Neuronal stem cell (in vitro differentiated cells): ENCODE measurements at places on chromosomes 13 and 19.

- DNase-seq: no peak
Measured at GRCh38 chr19:50425581-50425980, 6.8 kb downstream of the SPIB start.

DNA sequence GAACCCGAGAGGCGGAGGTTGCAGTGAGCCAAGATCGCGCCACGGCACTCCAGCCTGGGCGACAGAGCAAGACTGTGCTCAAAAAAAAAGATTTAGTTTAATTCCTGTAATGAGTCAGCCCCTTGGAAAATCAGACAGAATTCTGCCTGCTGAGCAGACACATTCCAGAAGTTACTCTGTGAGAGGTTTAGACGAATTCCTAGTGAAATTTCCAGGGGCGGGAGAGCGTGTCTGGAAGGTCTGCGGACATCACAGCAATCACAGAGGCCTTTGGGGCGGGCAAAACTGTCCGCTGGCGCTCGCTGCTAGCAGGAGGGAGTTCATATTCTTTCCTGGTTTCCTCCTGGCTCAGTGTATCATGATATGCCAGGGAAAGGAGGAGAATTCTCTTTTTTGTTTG is 17.5 kb downstream of the MISP start:
- no peak for DNase-seq

DNA sequence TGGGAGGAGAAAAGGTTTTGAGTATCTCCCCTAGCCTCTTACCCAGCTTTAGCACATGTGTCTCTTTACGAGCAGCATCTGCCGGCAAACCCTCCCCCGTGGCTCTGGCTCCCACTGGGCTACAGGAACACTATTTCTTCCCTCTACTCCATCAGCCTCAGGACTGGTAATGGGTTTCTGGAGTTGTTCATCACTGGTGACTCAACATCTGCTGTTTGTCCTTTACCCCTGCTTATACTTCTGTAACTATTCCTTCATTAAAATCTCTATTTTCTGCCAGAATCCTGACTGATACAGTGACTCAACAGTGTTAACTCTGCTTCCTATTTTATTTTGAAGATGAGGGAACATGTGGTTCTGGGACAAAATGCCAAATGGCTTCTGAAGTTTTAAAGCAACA is 437.3 kb upstream of the HTR2A start:
- DNase-seq: no peak

- no peak for DNase-seq
Measured at GRCh38 chr13:107342747-107343146, 774.8 kb upstream of the ARGLU1 start.

DNA sequence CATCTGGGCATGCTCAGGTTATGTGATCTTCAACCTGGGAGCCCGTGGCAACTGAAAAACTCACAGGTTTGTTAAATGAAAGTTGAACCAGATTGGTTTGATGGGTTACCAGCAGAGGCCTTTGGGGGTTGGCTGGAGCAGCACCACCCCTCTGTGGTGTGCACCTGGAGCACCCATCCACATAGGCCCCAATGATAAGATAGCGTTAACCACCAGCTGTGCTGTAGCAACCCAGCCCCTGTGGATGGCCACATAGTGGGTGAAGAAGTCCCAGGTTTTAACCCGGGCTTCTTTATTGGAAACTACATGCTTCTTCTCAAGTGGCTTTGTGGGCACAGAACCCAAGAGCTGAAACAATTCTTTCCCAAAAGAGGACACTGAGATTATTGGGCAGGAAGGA is 22.6 kb upstream of the MTIF3 start:
- no peak for DNase-seq

DNA sequence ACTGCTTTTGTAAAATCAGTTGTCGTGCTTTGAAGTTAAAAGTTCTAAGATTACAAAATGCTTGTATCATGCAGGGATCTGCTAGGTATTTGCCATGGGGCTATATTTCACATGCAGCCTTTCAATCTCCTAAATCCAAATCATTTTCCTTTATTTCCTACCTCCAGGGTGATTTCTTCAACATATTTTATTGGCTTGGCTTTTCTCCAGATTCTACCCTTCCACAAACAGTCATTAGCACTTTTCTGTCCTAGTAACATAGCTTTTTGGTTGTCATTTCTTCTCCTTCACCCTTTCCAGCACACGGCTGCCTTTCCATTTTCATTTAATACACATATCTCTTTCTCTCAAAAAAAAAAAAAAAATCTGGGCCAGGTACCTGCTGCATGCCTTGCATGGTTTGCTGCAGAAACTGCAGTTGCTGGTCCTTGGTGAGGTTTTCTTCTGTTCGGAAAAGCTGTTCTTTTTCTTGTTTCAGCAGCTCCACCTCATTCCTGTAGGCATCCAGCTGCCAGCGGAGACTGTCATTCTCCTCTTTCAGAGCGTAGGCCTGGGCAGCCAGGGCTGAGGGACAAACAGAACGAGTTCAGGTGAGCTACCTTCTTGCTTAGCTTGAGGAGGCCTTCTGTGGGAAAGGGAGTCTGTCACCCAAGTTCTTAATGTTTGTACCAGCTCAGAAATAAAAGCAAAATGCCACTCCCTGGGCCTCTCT is 274.7 kb downstream of the DNAJC15 start:
- DNase-seq: no peak

GRCh38 chr19:17035842-17036424 is 9.3 kb upstream of the CPAMD8 start:
- no peak for DNase-seq

- DNase-seq: no peak
Measured at GRCh38 chr13:105083992-105084391, 1451.5 kb downstream of the EFNB2 start.

DNA sequence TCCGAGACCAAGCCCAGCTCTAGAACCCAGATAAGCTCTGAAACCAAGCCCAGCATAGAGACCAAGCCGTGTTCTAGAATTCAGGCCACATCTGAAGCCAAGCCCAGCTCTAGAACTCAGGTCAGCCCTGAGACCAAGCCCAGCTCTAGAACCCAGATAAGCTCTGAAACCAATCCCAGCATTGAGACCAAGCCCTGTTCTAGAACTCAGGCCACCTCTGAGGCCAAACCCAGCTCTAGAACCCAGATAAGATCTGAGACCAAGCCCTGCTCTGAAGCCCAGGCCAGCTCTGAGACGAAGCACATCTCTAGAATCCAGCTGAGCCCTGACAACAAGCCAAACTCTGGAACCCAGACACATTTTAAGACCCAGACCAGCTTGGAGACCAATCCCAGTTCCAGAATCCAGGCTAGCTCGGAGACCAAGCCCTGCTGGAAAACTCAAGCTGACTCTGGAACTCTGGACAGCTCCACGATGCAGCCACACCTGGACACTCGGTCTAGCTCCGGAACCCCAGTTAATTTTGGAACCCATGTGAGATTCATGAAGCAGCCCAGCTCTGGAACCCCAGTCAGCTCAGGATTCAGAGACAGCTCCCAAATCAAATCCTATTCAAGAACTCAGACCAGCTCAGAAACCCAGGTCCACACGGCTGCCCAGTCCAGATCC is 5.8 kb downstream of the GIPC3 start:
- no peak for DNase-seq

GRCh38 chr13:92609376-92609775 is 617.2 kb upstream of the GPC6 start:
- no peak for DNase-seq

DNA sequence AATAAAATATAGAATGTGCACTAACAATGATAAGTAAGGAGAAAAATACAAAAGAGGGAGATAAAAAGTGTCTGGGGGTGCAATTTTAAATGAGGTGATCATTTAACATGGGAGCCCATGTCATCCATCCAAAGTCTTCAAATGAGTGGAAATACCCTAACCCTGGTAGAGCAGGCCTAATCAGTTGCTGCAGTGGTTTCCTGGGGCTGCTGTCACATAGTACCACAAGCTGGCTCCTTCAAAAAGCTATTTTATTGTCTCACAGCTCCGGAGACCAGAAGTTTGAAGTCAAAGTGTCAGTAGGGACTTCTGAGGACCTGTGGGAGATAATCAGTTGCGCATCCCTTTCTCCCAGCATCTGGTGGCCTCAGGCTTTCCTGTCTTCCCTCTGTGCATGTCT is 717.9 kb downstream of the DIAPH3 start:
- no peak for DNase-seq
